ENCODE measurements at places on chromosomes 3 and 15. TPM values are rescaled to one million over a fixed set of nuclear protein-coding genes. Genes with fewer than 3 reads are reported as not detected.

The GNAT1 gene
- not detected for total RNA-seq

The OXSM gene
- total RNA-seq: 11.7 TPM

The PAK6 gene
- total RNA-seq: not detected

The RAD51 gene
- 14.0 TPM for total RNA-seq

The RABL3 gene
- 31.1 TPM for total RNA-seq

The TXNRD3 gene
- total RNA-seq: 9.9 TPM

The HCN4 gene
- total RNA-seq: not detected

The TTC23 gene
- 22.6 TPM for total RNA-seq

The DYNLT2B gene
- 28.0 TPM for total RNA-seq

The GP5 gene
- 0.06 TPM for total RNA-seq

The ALDH1A2 gene
- 0.46 TPM for total RNA-seq

The STAC gene
- total RNA-seq: 0.52 TPM

The MORF4L1 gene
- 429 TPM for total RNA-seq

The CLDN1 gene
- not detected for total RNA-seq

The CCR2 gene
- not detected for total RNA-seq

The SLC22A13 gene
- total RNA-seq: 0.29 TPM

The TMEM158 gene
- total RNA-seq: 181 TPM

The MCCC1 gene
- 17.9 TPM for total RNA-seq

The COL6A6 gene
- not detected for total RNA-seq

The TMCO5A gene
- not detected for total RNA-seq

The B3GALNT1 gene
- 3.1 TPM for total RNA-seq

The ZPLD1 gene
- 1.1 TPM for total RNA-seq

The RTP4 gene
- total RNA-seq: not detected

The BFSP2 gene
- total RNA-seq: not detected

The SLC15A2 gene
- total RNA-seq: 0.06 TPM

The NLGN1 gene
- not detected for total RNA-seq

The SLC24A5 gene
- total RNA-seq: not detected

The SEMA3G gene
- total RNA-seq: not detected

The DLL4 gene
- total RNA-seq: 0.17 TPM

The RETNLB gene
- not detected for total RNA-seq

The LRRC28 gene
- 29.2 TPM for total RNA-seq

The SFMBT1 gene
- 5.3 TPM for total RNA-seq

The CPA3 gene
- 1.3 TPM for total RNA-seq

The GOLGA8G gene
- under 0.01 TPM for total RNA-seq

The CADPS gene
- total RNA-seq: 0.11 TPM

The SERINC4 gene
- not detected for total RNA-seq

The ADPRH gene
- 13.3 TPM for total RNA-seq

The ADIPOQ gene
- total RNA-seq: not detected

All from LHCN-M2 (cell line).